Activated gamma-delta T cell treated with anti-CD3 and anti-CD28 coated beads, Interleukin-2, amount 50 U/mL, for 16 hours (primary cell): ENCODE measurements at places on chromosomes 7 and 10.

GRCh38 chr10:80474597-80474910 is 20.4 kb downstream of the TSPAN14 start:
- no peak for DNase-seq

- no peak for DNase-seq
These were observed 215.2 kb downstream of the HTR7 start for GRCh38 chr10:90642650-90643049.

GRCh38 chr10:47438857-47439474 is 44.9 kb downstream of the ANXA8 start:
- no peak for DNase-seq

- no peak for DNase-seq
These were observed 448.1 kb downstream of the SORCS1 start for GRCh38 chr10:106716381-106716780.
